CD4-positive, alpha-beta T cell treated with Interferon alpha-2 for 1 hour (primary cell): ENCODE measurements at places on chromosomes 16 and 17.

- no peak for DNase-seq
Measured at GRCh38 chr16:12097523-12098428, 121.2 kb downstream of the SNX29 start.

- no peak for DNase-seq
Measured at GRCh38 chr16:8949536-8950418, 13.9 kb downstream of the USP7 start.

DNA sequence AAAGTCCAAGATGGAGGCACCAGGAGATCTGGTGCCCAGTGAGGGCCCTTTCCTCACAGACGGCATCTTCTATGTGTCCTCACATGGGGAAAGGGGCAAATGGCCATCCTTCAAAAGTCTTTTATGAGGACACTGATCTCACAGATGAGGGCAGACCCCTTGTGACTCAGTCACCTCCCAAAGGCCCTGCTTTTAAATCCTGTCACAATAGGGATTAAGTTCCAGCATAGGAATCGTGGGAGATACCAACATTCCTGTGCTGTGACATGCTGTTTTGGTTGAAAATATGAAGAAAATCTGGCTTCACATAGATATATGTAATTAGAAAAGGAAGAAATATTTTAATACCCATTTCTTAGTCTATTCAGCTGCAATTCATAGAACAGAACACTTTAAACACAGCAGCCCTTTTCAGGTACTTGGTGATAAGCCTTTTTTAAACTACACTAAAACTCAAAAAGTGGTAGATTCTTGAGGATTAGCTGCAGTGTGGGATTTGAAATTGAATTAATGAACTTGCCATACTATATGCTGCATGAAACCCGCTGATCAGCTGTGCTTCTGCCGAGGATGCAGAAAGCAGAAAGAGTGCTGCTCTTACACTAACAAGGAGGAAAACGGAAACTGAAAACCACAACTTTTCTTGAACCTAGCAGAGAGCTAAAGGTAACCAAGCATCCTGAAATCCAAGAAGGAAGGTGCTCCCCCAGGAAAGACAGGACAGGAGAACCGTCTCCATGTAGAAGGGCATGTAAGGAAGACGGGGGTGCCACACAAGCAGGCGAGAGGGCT is 32.7 kb downstream of the VPS53 start:
- DNase-seq, result no peak

- DNase-seq, result no peak
Measured at GRCh38 chr17:11638700-11639265, 40.5 kb downstream of the DNAH9 start.

DNA sequence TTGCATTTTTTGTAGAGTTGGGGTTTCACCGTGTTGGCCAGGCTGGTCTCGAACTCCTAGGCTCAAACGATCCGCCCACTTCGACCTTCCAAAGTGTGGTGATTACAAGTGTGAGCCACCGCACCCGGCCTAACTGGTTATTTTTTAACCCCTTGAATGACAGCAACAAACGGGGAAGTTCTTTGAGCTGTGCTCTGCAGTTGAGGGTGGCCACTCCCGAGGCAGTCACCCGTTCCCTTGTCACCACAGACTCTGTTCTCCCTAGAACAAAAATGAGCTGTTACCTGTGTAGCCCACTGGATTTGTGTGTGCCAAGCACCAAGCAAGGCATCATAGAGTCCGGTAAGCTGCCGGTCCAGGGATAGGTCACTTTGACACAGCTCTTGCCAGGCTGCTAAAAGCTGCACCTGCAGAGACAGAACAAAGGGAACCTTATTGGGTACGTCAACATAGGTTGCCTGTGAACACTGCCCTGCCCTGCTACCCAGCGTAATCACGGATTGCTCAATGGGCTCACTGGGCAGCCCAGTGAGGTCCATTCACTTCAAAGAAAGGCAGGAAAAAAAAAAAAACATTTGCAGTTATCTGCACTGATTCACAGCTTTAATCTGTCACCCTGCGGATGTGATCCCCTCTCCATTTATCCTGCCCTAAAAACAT is 19.6 kb downstream of the COG7 start:
- no peak for DNase-seq

GRCh38 chr16:56362057-56362655 is 63.2 kb downstream of the AMFR start:
- DNase-seq, result no peak

DNA sequence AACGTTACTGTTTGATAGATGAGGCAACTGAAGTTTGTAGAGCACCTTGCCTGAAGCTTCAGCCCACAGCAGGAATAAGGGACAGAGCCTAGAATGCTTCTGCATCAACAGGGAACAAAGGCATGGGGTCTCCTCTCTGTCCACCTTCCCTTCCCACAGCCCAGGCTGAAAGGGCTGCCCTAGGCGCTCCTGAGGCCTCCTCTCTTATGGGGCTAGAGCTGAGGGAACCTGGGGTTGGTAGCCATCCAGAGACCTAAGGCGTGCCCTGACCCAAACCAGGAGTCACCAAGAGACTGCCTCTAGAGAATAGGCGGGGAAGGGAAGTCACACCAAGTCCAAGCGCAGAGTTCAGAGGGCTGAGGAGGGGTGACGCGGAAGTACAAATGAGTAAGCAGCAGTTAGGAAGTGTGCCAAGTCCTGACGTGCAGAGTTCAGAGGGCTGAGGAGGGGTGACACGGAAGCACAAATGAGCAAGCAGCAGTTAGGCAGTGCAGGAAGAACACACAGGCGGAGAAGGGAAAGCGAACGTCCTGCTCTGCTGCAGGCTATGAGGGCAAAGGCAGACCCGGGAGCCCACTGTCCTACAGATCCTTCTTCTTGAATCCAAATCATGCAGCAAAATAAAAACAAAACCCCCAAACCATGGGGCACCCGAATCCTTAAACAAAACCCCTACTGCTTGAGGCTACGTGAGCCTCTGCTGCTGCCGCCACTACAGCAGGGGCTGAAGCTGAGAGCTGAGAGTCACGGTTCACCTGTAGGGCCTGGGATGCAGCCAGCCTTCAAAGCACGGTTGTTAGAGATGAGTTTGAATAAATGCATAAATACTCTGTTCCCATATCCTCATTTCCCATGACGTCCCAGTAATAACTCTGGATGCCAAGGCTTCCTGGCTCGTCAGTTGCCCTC is 2.7 kb upstream of the SPG7 start:
- DNase-seq, result peak; percentile 90

- peak; percentile 60 for DNase-seq
Measured at GRCh38 chr16:30649725-30650368, 913 bp upstream of the PRR14 start.

DNA sequence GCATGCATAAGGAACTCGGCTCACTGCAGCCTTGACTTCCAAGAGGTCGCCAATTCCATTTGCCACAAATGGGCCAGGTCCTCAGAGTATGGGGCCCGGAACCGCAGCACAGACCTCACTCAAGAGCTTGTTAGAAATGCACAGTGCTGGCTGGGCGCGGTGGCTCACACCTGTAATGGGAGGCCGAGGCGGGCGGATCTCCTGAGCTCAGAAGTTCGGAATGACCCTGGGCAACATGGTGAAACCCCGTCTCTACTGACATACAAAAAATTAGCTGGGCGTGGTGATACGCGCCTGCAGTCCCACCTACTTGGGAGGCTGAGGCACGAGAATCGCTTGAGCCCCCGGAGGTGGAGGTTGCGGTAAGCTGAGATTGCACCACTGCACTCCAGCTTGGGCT is 19.6 kb upstream of the N4BP1 start:
- DNase-seq, result no peak

DNA sequence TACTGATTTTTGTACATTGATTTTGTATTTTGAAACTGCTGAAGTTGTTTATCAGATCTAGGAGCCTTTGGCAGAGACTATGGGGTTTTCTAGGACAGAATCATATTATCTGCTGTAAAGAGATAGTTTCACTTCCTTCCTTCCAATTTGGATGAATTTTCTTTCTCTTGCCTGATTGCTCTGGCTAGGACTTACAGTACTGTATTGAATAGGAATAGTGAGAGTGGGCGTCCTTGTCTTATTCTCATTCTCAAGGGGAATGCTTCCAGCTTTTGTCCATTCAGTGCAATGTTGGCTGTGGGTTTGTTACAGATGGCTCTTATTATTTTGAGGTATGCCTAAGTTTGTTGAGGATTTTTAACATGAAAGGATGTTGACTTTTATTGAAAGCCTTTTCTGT is 290.1 kb downstream of the MAP2K4 start:
- DNase-seq, result no peak

- peak; percentile 22 for DNase-seq
Measured at GRCh38 chr17:1709971-1710806, at the start of gene TLCD2. Gene TLCD2, minus strand, starts transcription at chr17:1710377. Its CDS starts 135 bp downstream, at chr17:1710242.

DNA sequence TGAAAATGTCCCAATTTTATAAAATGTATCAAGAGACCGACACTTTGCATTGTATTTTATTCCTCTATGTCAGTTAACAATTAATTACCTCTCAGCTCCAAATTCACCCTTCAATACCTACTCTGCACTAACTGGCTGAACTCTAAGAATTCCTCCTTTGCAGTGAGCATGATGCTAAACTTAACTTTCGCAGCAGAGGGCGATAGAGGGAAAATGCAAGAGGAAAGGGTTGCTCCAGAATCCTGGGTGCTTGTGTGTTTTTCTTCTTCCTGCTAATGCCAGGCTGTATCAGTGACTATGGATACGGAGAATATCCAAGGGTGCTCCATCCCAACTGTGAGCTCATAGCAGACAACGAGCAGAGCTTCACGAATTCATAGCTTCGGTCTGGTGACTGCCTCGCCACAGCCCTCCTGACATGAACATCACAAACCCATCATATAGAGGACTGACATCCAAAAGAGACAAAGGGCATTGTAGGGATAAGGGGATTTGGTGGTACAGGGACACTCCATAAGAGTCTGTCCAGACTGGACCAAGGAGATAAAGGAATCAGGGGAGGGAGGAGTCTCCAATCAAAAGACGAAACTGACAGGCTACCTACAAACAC is 172.9 kb downstream of the STX8 start:
- DNase-seq, result no peak

DNA sequence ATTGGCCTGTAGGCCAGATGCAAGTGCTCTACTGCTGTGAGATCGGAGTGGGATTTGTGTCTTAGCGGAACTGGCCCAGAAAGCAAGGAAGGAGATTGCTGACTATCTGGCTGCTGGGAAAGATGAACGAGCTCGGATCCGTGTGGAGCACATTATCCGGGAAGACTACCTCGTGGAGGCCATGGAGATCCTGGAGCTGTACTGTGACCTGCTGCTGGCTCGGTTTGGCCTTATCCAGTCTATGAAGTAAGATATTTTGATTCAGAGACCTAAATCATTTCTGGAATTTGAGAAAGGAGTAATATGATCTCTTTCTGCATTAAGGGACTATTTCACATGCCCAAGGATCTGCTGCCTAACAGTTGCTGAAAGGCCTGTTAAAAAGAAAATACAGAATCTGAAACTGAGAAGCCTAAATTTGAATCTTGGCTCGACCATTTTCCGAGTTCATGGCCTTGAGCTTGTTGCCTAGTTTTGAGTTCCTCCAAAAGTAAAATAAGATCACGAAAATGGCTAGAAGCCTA is 21.1 kb downstream of the IST1 start:
- no peak for DNase-seq

GRCh38 chr17:82429824-82430223 is 11.4 kb upstream of the OGFOD3 start:
- DNase-seq, result no peak

GRCh38 chr16:83272843-83273242 is 534.9 kb upstream of the HSBP1 start:
- DNase-seq, result no peak

DNA sequence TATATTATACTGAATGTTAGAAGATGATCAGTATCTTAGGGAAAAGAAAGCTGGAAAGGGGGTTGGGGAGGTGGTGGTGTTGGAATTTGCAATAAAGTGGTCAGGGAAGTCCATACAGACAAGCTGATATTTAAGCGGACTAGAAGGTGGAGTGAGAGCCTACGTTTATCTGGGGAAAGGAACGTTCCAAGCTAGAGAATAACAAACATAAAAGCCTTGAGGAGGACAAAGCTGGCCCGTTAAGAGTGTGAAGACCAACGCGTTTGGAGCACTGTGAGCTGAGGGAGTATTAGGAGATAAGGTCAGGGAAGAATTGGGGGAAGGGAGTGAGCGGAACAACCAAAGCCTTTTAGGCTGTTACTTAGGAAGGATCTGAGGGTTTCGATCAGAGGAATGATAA is 1.4 kb downstream of the DDX42 start:
- DNase-seq, result no peak

GRCh38 chr16:89579351-89579750 is 3.8 kb downstream of the CPNE7 start:
- no peak for DNase-seq

DNA sequence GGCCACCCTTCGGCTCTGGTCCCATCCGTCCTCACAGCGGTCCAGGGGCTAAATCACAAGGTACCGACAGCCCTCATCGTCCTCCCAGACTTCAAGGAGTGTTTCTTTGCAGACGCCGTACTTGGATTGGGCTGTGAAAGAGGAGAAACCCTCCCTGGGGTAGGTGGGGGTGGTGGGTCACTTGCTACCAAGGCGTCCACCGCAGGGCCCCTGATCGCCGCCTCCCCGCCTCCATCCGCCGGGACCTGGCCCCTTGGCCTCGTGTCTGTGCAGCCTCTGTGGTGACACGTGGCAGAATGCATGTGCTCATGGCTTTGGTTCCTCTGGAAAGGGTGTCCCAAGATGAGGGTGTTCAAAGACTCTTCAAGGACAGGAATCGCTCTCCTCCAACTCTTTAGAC is 151.4 kb downstream of the BANP start:
- no peak for DNase-seq

GRCh38 chr17:48100591-48101011 is 677 bp downstream of the CBX1 start:
- DNase-seq, result no peak

DNA sequence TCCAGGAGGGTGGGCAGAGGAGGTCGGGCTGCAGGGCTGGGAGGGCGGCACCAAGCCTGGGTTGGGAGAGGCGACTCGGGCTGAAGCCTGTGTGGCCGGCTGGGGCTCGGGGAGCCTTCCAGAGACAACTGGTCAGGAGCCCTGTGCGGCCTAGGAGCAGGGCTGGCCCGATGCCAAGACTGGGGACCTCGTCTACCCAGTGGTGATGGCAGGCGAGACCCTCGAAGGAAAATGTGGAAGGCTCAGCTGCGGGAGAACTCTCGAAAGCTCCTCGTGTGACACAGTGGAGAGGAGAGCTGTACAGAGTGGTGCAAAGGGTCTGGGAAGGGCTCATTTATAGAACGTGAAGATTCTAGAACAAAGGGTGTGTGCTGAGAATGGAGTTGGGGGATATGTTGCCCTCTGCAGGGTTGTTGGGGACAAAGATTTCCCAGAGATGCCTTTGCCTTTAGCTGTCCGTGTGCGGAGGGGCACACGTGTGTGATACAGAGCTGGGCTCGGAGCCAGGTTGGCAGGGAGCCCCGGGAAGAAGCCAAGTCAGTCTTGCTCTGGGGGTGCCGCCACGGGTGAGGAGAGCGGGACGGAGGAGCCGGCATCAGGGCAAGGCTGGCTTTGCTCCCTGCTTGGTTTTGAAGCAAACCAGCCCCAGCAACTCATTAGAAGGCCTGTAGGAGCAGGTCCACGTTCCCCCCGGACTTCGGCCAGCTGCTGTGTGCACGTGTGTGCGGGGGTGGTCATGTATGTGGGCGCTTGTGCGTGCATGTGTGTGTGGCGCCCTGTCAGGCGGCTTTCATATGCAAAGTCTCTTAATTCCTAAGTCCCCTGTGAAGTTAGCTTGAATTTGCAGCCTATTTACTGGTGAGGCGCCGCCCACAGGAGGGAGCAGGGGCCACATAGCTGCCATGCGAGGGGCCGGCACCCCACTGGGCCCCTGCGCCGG is 132.4 kb upstream of the CHMP6 start:
- no peak for DNase-seq

GRCh38 chr16:2927010-2927646 is 15.4 kb downstream of the FLYWCH1 start:
- peak; percentile 91 for DNase-seq
